ENCODE measurements at places on chromosomes 7 and 10.

- no peaks in the 10 kb centered on the region for H3K27me3 ChIP-seq
- H3K27ac ChIP-seq: no peak overlapping the region
- no peaks in the 10 kb centered on the region for H3K4me1 ChIP-seq
Observed at GRCh38 chr7:36129048-36129534, 24.0 kb upstream of the EEPD1 start.

- no peaks in the 10 kb centered on the region for H3K36me3 ChIP-seq
- H3K27me3 ChIP-seq: no peaks in the 10 kb centered on the region
- H3K27ac ChIP-seq: peak overlapping the region; percentile 100
- H3K4me1 ChIP-seq: peaks cover 24% of the 10 kb centered on the region
- peak overlapping the region; percentile 97 for H3K4me3 ChIP-seq
Observed at GRCh38 chr7:139340808-139341057, 404 bp upstream of the FMC1 start.

GRCh38 chr10:28922127-28922526 lies 244.8 kb downstream of the BAMBI start:
- H3K4me3 ChIP-seq: no peak overlapping the region
- no peak for DNase-seq
- no peaks in the 10 kb centered on the region for H3K36me3 ChIP-seq
- no peaks in the 10 kb centered on the region for H3K4me1 ChIP-seq

DNA sequence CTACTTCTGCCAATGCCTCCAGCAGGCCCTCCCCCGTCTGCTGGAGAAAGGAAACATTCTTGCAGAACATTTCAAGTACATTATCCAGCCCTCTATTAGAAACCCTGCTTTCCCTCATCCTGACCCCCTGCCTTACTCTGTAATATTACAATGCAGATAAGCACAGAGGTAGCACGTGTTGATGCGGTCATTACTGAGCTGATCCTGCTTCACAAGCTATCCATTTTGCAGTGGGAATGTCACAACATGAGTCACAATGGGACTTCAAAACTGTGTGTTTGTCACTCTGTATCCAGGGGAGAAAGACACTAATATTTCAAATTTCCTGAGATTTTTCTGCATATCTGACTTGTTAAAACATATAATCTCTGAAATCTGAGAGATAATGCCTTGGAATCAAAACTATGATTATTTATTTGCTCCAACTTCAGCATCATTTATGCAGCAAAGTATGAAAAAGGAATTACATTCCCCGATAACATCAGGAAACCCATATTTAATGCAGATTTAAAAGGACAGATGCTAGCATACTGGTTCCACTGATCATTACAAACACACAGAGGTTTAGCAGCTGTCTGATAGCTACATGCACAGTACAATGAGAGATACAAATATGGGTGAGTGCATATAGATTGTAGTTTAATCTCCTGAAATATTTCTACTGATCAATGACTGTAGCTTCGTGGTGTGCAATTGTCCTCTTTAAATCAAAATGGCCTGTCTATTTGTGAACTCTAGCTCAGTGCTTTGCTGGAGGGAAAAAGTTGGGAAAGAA lies 239.7 kb downstream of the SORCS3 start:
- H3K27ac ChIP-seq: no peak overlapping the region
- no peak overlapping the region for H3K4me3 ChIP-seq
- no peaks in the 10 kb centered on the region for H3K4me1 ChIP-seq

DNA sequence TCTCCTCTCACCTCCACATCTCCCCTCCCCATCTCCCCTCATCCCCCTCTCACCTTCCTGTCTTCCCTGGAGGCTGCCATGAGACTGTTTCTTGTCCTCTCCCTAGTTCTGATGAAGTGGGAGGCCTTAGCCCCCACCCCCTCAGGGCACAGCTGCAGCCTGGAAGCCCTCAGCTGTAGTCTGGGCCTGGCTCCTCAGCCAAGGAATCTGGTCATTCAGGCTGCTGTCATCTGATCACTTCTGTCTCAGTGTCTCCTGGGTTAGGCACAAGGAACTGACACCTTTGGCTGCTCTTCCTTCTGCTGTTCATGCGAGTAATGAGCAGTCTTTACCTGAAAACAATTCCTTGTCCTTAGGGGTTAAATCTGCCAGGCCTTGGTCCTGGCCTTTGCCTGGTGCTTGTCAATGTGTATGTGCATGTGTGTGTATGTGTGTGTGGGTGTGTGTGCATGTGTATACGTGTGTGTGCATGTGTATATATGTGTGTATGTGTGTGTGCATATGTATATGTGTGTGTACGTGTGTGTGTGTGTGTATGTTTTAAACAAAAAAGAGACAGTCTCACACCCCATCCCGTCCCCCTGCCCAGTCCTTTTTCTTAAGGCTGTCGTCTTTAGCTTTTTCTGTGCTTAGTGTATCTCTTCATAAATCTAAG lies 153.5 kb upstream of the TMEM72 start:
- H3K4me3 ChIP-seq: no peak overlapping the region
- H3K4me1 ChIP-seq: no peaks in the 10 kb centered on the region

DNA sequence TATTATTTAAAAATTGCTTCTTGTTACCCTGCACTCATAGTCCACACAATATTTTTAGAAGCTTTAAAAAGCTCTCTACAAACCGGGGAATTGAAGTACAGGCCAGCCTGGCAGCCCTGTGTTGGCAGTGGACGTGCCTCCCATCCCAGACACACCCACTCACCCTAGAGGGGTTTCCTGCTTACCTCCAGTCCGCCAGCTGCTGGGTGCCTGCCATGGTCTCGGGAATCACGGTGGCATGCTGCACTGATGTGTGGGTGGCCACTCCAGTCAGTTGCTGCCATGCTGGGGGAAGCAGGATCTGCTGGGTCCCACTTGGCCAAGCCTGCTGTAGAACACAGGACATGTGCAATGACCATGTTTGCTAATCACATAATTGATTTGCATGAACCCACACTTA lies 80.4 kb downstream of the CLEC2L start:
- no peak overlapping the region for H3K4me3 ChIP-seq
- H3K4me1 ChIP-seq: no peaks in the 10 kb centered on the region
- H3K36me3 ChIP-seq: peaks cover 16% of the 10 kb centered on the region
- no peaks in the 10 kb centered on the region for H3K27me3 ChIP-seq

DNA sequence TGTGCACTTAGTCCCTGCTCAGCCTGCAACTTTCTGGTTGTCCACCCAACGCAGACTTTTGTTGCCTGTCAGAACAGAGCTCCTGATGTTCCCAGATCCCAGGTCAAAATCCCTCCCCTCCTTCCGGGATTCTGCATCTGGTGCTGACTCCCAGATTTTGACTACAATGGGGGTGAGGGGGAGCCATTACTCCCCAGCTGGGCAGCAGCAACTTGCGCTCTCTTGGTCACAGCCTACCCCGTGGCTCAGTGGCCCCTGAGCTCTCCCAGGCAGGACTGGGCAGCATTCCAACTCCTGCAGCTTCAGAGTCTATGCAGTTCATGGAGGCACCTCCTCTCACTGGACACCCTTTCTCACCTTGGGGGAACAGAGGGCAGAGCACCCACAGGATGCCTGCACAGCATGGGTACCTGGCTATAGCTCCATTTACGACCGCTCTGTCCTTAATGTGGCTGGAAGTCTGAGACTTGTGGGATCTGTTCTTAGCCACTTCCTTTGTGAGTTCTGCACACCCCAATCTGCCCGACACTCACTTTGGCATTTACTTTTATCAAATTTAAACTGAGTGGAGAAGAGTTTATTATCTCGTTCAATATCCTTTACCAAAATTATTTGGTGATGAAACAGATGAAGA lies 545.5 kb upstream of the MGMT start:
- H3K36me3 ChIP-seq: no peaks in the 10 kb centered on the region
- H3K27me3 ChIP-seq: no peaks in the 10 kb centered on the region
- no peaks in the 10 kb centered on the region for H3K4me1 ChIP-seq
- H3K27ac ChIP-seq: no peak overlapping the region
- H3K4me3 ChIP-seq: no peak overlapping the region
- DNase-seq: no peak

DNA sequence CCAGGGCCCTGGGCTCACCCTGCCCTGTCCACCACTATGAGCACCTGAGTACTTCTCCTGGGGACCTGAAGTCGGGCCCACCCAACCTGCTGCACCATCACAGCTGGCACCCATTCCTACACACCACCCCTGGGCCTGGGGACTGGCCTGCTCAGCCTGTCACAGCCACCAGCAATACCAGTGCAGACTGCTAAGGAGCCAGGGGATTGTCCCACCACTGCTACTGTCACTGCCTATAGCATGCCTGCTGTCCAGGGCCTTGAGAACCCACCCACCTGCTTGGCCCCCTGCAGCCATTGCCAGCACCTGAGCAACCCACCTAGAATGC lies 624.8 kb upstream of the FOXK1 start:
- H3K4me1 ChIP-seq: no peaks in the 10 kb centered on the region
- no peak overlapping the region for H3K27ac ChIP-seq
- H3K4me3 ChIP-seq: no peak overlapping the region
- H3K36me3 ChIP-seq: no peaks in the 10 kb centered on the region
- no peaks in the 10 kb centered on the region for H3K27me3 ChIP-seq
